ENCODE measurements at places on chromosomes 12 and 14.
A peak's percentile ranks its signal among the peaks of the same experiment; 100 is the strongest.

- DNase-seq: no peak
Observed at GRCh38 chr12:28601570-28602058, 411.4 kb downstream of the CCDC91 start.

GRCh38 chr12:106645074-106645421 is 62.2 kb downstream of the RFX4 start:
- no peak for DNase-seq

DNA sequence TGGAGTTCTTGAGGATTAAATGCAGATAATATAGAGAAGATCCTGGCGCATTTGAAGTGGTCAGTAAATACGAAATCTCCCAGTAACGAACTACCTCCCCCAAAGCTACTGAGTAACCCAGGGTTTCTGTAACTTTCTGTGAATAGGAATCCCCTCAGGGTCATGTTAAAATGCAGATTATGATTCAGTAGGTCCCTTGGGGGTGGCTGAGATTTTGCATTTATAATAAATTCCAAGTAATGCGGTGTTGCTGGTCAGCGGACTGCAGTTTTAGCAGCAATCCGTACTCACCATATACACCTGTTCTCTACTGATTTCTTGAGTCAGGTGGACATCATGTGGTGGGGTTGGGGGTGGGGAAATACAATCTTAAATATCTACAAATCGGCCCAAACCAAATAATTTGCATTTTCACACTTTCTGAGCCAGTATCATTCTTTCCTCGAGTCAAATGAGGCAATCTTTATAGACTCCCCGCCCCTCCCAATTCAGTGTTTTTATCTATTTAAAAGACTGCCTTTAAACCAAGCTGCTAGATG is 868 bp downstream of the SPATA7 start:
- DNase-seq: no peak

GRCh38 chr14:104708606-104709268 is 15.3 kb upstream of the ADSS1 start:
- peak; percentile 99 for DNase-seq

- DNase-seq: no peak
Observed at GRCh38 chr14:49945448-49946319, 52.8 kb downstream of the ARF6 start.

GRCh38 chr14:70804556-70805162 is 4.7 kb downstream of the MAP3K9 start:
- no peak for DNase-seq
